ENCODE measurements at places on chromosomes 6 and 20.

DNA sequence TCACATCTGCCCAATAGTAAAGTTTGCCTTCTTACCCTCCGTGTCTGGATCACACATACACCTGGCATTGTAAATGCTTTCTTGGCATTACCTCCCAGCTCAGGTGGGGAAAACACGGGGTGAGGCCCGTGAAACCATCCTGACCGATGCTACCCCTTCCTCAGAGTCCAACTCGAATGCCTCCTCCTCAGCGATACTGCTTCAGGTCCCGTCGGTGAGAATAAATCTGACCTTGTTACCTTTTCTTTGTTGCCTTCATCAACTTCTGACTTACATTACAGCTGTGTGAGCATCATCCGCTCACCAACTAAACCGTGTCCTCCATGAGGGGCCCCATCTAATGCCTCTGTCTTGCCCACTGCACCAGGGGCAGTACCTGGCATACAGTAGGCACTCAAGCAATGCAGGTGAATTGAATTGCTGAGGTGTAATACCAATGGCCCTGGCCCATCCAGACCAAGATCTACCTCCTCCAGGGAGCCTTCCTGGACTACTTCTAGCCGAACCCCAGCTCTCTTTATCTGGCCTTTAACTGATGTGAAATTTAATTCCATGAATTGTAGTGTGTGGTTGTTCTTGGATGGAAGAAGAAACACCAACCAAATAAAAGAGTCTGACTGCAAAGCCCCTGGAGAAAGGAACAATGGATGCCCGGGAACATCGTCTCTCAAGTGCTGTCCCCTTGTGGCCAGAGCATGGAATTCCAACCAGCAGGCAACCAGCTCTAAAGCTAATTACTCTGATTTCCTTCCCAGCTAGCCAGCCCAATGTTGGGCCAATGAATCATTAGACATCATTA, 141.5 kb downstream of the ANKRD60 start:
- peak; percentile 9 for DNase-seq

DNA sequence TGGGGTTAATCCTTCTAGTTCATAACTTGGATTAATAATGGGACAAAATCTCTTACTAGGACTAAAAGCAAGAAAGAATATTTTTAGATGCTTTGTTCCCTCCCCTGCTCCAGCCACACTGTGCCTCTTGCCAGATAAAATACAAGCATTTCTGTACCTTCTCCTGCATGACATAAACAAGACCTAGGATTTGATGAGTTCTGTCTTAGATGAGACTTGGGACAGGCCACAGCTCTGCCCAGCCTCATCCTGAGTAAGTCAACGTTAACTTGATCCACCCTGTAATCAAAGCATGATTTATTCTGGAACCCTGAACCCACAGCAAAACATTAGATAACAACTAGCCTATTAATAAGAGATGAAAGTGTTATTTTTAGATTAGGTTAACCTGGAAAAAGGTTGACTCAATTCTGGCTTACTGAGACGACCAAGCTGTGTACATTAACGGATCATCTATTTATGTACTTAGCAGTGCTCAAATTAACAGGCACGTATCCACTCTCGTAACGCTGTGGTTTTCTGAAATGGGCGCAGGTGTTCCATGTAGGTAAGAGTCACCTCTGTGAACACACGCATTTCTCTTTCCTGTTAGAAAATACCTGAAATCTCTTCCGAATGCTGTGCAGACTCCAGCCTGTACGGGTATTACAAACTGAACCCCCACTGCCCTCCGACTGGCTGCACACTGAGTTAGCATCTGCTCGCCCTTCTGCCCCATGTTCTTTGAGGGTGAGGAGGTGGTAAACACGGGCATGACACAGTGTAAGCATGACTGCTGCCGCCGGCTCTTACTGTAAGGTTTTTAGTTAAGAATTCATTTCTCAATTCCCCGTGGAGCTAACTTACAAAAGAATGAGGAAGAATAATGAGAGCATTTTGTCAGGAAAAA, 132.1 kb upstream of the FOXQ1 start:
- DNase-seq = no peak

DNA sequence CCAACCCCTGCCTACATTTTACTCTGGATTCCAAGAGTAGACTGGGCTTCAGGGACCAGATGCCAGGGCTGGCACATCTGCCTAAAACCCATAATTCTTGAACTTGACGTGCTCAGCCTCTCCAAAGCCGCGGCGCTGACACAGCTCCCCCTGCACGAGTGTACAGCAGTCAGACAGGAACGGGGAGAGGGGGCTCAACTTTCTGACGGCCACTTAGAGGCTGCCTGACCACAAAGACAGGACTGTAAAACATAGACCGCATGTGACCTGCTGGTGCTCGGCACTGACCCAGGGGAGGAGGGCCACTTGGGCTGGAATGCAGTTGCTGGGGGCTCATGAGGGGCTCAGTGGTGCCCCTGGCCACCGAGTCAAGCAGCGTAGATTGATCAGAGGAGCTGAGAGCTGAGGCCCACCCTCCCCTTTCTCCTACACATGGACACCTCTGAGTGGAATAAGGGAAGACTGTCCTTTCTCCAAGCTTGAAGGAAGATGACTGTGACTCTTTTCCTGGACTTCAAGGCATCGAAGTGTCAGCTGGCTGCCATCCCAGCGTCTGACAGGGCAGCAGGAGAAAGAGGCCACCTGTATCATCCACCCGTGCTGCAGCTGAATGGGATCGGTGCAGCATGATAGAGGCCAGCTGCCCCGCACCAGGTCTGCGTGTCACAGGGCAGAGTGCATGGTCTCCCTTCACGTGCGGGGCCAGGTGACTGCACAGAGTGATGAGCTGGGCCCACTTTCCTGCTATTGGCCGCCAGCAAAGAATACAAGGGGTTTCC, 171.3 kb upstream of the AGPAT4 start:
- DNase-seq = no peak

DNA sequence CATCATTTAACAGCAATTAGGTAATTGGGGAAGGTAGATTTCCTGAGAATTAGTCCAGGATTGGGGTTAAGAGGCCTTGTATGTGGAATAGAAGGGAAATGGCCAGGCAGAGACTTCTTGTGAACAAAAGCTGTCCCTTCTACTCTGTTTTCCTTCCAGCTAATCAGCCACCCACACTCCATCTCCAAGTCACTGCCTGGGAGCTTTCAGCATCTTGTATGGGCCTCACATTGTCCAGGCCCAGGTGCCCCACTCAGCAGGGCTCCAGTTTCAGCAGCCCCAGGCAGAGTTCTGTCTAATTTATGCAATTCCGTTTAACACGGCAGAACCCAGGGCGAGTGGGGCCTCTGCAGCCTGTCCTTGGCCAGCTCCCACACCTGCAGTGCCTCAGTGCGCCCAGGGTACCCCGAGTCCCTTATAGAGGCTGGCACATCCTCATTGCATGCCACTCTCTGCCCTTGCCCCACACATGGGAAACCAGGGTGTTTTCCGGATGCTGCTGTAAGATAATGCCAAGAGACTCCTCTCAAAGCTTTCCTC, 113.0 kb downstream of the EDN3 start:
- DNase-seq = no peak

GRCh38 chr20:33707668-33708067, 12.4 kb downstream of the PXMP4 start:
- no peak for DNase-seq

GRCh38 chr6:96433950-96434349, 87.7 kb upstream of the UFL1 start:
- DNase-seq = no peak

- no peak for DNase-seq
These were observed 39.3 kb upstream of the TENT5A start for GRCh38 chr6:81791756-81792155.

DNA sequence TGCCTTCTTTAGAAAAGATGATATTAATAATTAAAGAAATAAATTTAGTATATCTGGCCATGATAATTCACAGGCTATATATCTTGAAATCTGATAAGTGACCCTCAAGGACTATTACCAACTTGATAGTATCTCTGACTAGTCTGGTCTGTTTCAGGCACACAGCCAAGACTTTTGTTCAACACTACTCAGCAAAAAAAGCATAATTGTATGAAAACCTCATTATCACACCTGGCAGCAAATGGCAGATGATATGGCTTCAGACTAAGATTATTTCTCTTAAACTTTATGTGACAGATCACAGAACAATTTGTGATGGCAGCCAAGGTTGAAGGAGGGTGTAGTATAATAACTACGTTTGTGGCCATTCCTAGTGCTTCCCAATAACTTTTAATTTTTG, 114.7 kb downstream of the RWDD2A start:
- DNase-seq = no peak

- no peak for DNase-seq
These were observed 17.9 kb upstream of the CST3 start for GRCh38 chr20:23655491-23656211.

DNA sequence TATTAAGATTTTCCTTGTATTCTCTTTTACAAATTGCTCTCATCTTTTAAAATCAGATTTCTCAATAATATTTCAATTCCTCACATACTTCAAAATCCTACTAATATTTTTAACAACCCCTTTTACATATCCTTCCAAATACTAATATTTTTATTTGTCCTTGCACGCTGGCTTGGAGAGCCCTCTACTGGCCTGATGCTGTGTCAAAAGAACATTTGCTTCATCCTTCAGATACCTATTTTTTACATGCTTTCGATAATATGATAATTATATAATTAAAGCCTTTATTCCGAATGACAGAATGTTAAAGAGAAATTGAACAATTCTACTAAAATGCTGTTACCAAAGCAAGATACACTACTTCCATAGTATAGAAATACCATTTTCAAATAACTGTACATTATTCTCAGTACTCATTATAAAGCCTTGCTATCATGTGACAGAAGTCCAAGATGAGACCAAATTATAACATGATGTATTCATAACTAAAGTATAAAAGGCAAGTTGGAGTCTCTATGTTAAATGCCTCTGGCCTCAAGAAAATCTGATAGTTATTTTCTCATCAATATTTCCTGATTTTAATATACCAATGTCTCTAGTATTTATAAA, 39.0 kb upstream of the PLN start:
- no peak for DNase-seq

- no peak for DNase-seq
These were observed 68.6 kb upstream of the CCN6 start for GRCh38 chr6:111985202-111985731.

- no peak for DNase-seq
These were observed 42.5 kb downstream of the SMLR1 start for GRCh38 chr6:130869681-130870080.

DNA sequence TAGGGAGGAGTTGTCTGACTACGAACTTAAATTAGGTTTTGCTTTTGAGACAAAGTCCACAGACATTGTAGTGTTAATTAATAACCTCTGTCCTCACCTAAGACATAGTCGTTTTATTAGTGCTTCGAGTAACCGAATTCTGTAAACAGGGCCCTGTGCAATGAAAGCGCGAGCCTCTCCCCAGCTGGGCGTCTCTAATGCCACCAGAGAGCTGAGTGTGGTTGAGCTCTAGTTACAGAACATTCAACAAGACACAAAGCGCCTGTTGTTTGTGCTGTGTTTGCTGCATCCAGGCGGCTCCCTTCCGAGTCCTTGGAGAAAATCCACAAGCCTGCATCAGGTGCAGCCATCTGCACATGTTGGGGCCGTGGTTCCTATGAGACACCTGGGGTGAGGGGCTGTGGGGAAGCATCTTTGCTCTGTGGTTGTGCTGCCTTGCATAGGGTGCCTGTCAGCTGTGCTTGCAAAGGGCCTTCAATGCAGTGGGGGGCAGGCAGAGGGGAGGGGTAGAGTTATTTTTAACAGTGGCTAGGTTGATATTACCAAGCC, 63.9 kb downstream of the CD164 start:
- no peak for DNase-seq

DNA sequence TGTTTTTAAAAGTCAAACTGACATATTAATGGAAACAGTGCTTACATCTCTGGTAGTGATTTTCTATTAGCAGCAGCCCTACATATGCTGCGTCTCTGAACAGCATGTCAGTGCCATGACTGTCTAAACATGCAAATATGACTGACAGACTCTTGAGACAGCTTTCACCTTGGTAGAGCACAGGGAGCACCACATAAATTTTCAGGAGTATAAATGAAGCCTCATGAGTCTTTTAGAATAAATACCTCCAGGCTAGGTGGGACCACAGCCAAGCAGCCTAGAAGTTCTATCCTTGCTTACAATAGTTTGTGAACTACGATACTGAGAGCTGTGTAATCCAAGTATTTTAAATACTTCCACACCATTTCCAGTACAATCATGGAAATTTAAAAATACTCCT, 410.7 kb upstream of the RUNX2 start:
- DNase-seq = no peak

- DNase-seq = peak; percentile 46
These were observed 53.7 kb downstream of the NUDT3 start for GRCh38 chr6:34338811-34339210.

DNA sequence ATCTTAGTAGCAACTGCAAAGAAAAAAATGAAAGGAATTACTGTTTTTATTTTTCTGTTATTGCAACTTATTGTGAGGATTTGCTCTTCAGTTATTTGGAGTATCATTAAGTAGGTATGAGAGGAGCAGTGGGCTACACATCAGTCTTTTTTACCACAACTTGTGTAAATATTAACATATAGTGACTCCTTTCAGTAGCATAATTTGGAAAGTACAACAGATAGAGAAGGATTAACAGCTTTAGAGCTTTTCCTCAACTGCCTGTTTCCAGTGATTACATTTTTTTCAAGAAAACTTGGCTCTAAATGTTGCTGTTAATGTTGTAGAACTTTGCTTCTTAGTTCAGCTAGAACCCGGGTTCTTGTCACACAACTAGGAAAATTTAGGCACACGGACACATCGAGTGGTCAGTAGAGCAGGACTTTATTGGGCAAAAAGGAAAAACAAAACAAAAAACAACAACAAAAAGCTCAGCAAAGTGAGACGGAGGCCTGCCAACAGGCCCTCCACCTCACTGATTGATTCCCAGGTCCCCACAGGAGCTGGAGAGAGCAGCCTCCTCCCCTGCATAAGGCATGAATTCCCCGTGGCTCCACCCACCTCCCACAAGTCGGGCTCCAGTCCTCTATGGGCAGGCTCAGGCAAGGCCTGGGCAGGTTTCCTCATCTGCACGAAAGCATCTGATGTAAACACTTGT, 75.1 kb downstream of the ADGRG6 start:
- no peak for DNase-seq

DNA sequence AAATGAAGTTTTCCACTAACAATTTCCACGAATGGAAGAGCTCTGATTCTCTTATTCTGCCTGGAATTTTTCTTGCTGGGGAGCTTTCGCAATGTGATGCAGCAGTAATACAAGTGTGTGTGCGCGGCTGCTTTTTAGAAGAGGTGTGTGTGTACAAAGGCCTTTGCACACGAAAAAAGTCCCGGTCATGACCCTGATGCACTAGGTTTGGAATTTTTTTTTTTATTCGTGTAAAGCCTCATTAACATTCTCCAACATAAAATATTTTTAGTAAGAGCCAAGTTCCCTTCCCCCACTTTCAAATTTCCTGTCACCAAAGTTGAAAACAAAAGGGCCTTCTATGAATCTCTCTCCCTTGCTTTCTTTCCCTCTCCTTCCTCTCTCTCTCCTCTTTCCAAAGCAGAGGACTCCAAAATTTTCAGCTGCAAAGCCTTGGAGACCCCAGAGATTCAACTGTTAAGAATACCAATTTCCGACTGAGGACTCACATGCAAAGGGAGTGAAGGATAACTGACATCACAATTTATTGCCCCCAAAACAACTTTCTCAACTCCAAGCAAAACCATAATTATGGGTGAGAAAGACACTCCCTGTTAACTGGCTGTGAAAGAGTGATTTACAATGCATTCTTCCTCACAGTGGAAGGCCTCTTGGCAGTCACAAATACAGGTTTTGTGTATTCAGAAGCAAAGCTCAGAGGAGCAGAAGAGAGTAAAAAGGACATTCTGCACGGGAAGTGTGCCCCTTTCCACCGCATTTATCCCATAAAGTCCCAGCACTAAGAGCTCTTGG, 421.2 kb upstream of the JARID2 start:
- no peak for DNase-seq

GRCh38 chr20:38131588-38132121, 33.4 kb downstream of the TGM2 start:
- DNase-seq = no peak

Data from NCI-H446 treated with DMSO at 0.1 percent for 48 hours (cell line).